Right ventricle myocardium inferior (tissue), 1 donor: ENCODE measurements at places on chromosomes 4 and X. TPM values are rescaled to one million over a fixed set of nuclear protein-coding genes. Genes with fewer than 3 reads are reported as not detected.

DNA sequence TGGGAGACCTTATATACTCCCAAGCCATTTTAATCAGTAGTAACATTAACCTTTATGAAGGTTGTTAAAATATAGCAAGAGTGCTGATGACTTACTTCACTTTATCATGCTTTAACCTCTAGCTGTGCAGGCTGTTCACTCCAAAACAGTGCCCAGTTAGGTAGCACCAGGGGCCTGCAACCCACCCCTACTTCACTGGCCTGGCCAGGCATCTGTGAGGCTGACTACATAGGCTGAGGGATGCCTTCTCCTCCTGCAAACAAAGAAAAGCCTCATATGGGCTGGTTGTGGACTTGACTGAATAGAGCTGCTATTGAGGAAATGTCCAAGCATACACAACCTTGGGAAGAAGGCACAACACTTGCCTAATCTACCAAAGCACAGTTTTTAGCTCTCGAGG is 172.8 kb downstream of the SHROOM3 start:
- no peak for DNase-seq

DNA sequence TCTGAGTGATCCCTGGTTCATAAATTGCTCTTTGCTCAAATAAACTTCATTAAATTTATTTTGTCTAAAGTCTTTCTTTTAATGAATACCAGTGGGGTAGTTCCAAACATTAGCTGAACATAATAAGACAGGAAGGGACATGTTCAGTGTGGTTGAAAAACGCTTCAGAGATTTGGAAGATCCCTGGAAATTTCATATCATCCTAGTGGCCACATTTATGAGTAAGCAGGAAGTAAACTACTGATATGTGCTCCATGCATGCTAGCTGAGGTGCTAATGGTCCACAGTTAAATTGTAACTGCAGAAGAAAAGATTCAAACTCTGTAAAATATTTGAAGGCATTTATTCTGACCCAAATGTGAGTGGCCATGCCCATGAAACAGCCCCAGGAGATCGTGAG is 1328.7 kb downstream of the ADGRL3 start:
- no peak for DNase-seq

DNA sequence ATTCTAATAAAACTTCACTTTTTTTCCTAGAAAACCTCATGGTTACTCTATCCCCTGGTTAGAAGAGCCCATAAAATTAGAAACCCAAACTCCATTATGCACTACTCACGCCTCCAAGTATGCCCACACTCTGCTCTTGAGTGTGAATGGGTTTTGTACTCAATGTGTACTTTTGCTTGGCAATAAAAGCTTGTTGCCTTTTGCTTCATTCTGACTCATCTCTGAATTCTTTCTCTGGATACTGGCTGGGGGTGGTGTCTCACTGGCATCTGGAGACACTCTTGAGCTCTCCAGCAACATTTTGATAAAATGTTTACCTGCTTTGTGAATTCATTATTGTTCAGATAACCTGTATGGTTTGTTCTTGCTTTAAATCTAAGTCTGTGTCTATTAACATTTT is 963.3 kb downstream of the TRAM1L1 start:
- no peak for DNase-seq

GRCh38 chr4:82988323-82988832 is 22.2 kb downstream of the LIN54 start:
- DNase-seq, result no peak

NAT8L gene
- 1.1 TPM for total RNA-seq

- no peak for DNase-seq
Measured at GRCh38 chrX:41339148-41339547, 5.2 kb downstream of the DDX3X start.

DNA sequence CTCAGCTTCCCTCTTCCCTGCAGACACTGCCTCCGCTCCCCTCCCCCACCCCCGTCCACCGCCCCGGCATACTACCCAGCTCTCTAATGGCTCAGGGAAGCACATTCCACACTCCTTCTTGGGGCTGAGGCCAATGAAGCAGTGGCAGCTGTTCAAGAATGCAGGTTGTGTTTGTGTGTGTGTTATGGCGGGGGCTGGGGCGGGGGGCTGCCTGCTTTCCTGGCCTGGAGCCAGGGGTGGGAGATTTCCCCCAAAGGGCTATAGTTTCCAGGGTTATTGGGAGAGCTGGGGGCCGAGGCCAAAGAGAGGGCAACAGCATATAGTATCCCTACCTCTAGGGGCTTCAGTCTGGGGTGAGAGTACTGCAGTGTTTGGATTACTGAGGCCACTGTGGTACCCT is 149.4 kb downstream of the EFNB1 start:
- no peak for DNase-seq

GRCh38 chr4:117783716-117784115 is 250.6 kb upstream of the NDST3 start:
- no peak for DNase-seq

CCSER1 gene
- total RNA-seq, result 12.9 TPM

ADH1A gene
- total RNA-seq, result 0.84 TPM

GRCh38 chrX:4935401-4935800 is 1222.0 kb upstream of the PRKX start:
- DNase-seq, result no peak

- no peak for DNase-seq
Measured at GRCh38 chr4:54879576-54879975, 221.8 kb downstream of the KIT start.

DNA sequence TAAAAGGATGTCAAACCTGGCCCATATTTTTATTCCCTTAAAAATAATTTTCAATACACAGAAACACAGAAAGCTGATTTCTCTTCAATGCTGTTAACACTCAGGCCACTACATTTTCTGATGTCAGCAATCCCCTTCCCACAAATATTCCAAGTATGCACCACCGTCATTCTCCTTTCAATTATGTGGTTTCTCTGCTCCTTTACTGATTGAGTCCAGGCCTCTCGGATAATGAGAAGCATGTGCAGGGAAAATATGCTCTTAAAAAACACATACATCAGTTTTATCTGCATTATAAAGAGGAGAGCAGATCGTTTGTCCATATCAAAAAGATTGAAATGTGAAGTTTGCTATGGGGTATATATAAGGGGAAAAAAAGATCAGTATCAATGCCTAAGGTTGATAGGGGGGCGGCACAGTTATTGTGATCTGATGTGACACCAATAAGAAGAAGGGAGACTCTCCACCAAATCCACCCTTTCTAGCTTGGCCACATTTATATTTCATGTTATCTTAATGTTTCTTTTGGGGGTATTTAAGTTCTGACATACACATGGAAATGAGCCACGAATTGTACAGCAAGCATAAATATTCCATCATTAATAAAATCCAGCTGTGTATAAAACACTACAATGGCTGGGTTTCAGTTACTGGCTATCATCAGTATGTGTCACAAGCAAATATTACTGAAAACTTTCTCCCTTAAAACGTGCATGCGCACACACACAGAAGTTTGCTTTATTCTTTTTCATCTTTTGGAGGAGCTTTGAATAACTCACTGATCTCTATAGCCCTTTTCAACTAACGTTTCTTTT is 6.4 kb downstream of the AMOT start:
- DNase-seq, result no peak

- no peak for DNase-seq
Measured at GRCh38 chrX:151570561-151570960, 7.1 kb downstream of the PASD1 start.

GRCh38 chr4:33722254-33722653 is 2522.1 kb downstream of the ARAP2 start:
- DNase-seq, result no peak

SLIT2 gene
- 12.1 TPM for total RNA-seq

DRD5 gene
- total RNA-seq, result not detected

DNA sequence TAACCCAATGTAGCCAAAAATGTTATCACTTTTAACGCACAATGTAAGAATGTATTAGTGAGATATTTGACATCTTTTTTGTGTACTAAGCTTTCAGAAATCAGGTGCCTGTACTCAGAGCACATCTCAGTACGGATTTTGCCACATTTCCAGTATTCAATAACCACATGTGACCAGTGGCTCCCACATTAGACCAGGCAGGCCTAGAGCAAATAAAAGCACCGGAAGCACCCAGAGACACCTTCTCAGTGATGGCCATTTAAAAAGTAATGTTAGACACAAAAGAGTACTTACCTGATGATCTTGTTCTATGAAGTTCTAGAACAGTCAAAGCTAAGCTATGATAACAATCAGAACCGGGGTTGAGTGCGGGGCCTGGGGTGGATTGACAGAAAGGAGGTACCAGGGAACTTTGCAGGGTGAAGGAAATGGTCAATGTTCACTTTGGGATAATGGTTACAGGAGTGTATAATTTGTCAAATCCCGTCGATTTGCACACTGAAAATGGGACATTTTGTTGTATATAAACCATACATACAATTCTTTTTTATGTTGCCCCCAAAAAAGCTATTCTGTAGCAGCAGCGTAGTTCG is 1.2 kb downstream of the CTPS2 start:
- DNase-seq, result no peak

DNA sequence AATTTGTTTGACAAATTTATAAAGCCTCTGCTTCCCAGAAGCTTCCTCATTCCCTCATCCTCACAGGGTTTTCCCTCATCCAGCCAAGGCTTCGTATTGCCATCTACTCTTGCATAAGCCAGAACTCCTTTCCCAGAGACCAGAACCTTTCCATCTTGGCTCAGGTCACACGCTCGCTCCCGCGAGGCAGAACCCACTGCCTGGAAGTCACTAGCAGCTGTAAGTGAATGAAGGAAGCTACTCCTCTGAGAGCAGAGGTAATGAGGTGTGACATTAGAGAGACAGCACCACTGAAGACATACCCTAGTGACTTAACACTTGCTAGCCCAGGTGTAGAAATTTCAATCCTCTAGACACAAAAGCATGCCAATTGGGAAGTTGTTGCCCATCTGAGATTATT is 52.5 kb downstream of the LHFPL1 start:
- no peak for DNase-seq

RAB33A gene
- 0.32 TPM for total RNA-seq

NKX6-1 gene
- not detected for total RNA-seq

DNA sequence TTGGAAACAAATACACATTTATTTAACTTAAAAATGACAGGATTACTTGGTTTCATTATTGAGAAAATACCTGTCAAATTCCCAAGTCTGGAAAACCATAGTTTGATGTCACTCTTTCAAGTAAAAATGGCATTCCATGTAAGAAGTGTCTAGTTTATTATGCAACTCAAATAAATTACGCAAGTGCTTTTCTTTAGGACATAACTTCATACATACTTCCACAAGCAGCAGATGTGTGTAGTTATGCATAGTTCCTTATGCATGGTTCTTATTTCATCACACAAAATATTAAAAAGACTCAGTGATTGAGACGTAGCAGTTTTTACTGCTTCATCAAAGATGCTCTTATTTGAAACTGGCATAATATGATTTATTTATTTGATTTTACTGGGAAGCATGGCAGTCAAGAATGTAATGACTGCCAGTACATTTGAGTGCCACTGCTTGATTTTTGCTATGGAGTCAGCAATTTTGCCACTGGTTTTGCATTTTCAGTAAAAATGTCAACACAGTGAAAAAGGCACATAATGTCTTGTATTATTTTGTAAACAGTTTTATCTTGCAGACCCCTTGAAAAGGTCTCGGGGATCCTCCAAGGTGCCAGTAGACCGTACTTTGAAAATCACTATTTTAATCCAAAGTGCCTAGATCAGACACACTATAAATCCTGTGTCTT is 62.1 kb downstream of the CLCN3 start:
- no peak for DNase-seq

- no peak for DNase-seq
Measured at GRCh38 chr4:150232029-150232428, 153.8 kb downstream of the DCLK2 start.

CCNQ gene
- 42.6 TPM for total RNA-seq

- no peak for DNase-seq
Measured at GRCh38 chrX:43969504-43970501, 3.4 kb downstream of the NDP start.

DNA sequence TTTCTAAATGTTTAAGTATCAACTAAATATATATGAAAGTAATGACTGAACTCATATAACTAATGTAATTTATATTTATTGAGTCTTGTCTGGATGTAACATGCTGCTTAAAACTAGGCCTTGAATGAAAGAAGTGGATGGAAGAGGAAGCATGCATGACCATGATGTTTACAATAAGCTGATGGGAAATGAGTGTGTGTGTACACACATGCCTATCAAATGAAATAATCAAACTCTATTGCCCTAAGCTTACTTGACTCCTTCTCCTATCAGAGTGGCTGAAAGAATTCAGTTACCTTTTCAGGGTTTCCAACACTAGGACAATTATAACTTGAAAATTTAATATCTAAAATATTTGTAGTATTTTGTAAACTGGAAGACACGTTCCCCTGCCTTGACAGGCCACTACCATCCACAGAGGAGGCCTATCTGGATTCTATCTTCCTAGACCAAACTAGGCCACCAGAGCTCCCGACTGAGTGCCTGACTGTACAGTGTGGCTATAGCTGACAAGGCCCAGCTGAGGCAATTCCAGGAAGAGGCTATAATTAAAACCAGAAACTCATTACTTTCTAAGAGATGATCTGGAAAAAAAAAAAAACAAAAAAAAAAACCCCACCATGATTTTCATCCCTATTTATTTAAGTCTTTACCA is 7.6 kb downstream of the ARSJ start:
- DNase-seq, result no peak

MRPL1 gene
- 47.9 TPM for total RNA-seq

GRCh38 chr4:151935411-151935810 is 174.6 kb upstream of the GATB start:
- DNase-seq, result no peak

DNA sequence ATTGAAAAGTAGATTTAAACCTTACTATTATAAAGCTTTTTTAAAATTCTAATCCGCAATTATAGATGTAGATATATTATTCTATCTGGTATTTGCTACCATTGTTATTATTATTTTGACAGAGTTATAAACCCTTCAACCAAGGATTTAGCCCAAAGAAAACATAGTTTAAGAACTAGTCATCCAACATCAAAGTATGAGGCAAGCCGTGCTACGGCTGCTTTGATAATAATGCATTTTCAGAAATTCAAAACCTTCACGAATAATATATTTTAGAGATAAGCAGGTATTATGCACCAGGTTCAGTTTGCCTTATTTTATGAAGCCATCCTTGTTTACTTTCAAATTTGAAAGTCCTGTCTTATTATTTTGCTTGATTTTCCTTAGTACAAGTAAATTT is 1501.7 kb downstream of the RAPGEF2 start:
- no peak for DNase-seq

DIPK2B gene
- 21.4 TPM for total RNA-seq

DNA sequence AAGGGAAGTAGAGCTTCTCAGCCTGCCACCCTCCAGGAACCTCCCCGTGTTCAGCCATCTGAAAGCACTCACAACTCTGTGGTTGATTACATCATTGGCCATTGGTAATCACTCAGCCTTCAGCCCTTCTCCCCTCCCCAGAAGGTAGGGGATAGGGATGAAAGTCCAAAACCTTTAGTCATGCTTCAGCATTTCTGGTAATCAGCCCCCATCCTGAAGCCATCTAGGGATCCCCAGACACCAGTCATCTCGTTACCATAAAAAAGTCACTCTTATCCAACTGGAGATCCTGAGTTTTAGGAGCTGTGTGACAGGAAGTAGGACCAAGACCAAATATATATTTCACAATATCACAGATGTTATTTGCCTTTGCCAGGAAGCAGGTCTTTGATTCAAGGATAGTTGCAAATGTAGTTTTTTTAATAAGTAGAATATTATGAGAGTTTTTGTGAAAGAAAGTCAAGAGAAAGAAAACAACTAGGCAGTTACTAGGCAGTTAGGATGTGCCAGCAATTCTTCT is 364.6 kb upstream of the NOCT start:
- DNase-seq, result no peak
